ENCODE measurements at places on chromosomes 16 and 17. TPM values are rescaled to one million over a fixed set of nuclear protein-coding genes. Genes with fewer than 3 reads are reported as not detected.

Gene RAB34
- 212 TPM for total RNA-seq

Gene GID4
- 11.1 TPM for total RNA-seq

Gene TMEM94
- total RNA-seq = 47.1 TPM

Gene FLYWCH2
- 44.5 TPM for total RNA-seq

Gene ABCA6
- total RNA-seq = 0.02 TPM

Gene SGCA
- total RNA-seq = 0.54 TPM

Gene KRTAP2-1
- total RNA-seq = not detected

Gene MT1G
- not detected for total RNA-seq

Gene HEATR9
- total RNA-seq = not detected

Gene CES5A
- not detected for total RNA-seq
